Omental fat pad (tissue), 4 donors: ENCODE measurements at places on chromosomes 5 and 9. TPM values are rescaled to one million over a fixed set of nuclear protein-coding genes. Genes with fewer than 3 reads are reported as not detected.

IFNK gene
- total RNA-seq, result not detected

MRPS27 gene
- 53.9 TPM for total RNA-seq

PALM2AKAP2 gene
- total RNA-seq, result 23.4 TPM

TLX3 gene
- not detected for total RNA-seq
